ENCODE measurements at places on chromosomes 6 and 20.

GRCh38 chr6:54920628-54921027 is 74.1 kb downstream of the FAM83B start:
- DNase-seq, result no peak

- no peak for DNase-seq
Measured at GRCh38 chr20:47389867-47390347, 33.4 kb upstream of the ZMYND8 start.

DNA sequence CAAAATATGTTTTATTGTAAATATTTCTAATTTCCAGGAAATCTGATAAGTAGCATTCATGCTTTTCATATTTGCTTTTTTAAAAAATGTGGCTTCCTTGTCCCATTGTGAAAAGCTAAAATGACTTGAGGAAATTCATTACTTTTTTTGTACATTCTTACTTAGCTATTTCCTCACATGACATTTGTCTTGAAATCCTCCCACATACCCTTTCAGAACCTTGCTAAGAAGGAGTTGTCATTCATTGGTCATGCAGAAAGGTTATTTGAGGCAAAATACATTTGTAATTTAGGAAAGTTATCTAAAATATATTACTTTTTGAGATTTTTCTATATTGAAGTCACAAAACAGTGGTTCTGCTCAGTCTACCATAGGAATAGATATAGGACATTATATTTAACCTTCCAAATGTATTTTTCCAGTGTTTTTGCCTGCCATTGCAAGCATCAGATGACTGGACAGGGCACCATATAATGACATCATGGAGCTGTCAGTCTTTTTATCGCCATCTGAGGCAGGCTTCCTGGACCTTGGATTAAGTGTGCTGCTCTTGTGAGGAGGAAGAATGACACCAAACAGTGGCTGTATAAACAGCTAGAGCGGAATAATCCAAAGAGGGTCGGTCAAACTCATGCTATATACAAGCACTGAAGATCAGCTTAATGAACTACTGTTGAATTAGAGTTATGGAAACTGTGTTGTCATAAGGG is 109.4 kb upstream of the HCRTR2 start:
- no peak for DNase-seq

DNA sequence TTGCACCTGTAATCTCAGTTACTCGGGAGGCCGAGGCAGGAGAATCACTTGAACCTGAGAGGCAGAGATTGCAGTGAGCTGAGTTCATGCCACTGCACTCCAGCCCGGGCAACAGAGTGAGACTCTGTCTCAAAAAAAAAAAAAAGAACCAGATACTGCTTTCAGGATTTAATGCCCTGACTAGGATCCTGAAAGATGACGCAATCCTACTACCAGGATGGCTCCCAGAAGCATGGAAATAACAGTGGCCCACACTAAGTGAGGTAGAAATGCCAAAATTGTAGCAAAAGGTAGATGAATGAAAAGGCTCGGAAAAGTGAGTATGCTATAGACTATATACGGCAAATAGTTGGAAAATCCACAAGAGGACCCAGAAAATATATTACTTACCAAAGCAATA is 23.8 kb upstream of the KHDC1 start:
- no peak for DNase-seq

DNA sequence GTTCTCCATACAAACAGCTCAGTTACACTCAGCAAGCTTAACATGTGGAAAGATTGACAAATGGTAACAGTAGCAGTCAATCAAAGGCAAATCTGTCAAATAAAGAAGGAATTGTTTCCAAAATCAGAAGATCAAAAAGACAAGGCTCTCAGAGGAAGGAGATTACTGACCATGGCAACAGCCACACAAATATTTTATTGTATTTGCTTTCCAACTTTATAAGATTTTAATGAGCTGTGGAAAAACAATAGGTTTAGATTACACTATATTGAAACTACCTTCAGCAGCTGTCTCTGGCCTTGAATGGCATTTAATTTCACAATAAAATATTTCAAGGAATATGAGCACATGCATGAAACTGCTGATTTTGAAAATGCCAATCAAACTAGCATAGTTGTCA is 1143.9 kb upstream of the GJE1 start:
- DNase-seq, result no peak

DNA sequence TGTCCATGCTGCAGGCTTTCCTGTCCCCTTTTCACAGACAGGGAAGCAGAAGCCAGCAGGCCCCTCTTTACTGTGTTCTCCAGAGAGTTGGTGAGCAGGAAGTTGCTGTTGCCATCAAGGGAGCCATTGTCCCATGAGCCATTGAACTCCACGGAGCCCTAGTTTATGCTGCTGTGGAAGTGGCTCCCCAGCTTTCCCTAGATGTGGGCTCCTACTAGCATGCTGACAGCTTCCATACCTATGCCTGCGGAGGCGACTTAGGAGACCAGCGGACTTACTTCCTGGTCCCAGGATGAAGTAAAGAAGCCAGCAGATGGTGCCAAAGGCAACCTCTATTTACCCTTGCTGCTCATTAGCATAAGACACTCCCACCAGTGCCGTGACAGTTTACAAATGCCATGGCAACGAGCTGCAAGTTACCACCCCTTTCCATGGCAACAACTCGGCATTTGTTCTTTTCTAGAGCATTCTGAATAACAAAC is 30.8 kb upstream of the FKBP1A start:
- DNase-seq, result no peak

DNA sequence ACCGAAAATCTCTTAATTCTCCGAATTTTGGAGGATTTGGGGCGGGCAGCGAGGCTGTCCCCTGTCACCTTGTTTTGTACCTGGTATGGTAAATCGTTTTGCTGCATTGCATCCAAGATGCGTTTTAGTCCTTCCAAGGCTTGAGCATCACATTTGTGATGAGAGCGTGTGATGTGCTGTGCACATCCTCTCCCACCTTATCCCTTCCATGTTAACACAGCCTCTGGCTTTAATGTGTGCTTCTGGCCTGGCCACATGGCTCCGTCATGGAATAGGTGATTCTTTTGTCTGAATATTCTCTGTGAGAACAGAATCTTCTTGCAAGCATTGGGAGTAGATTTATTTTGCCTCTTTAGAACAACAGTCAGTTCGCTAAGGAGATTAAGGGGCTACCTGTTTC is 763 bp downstream of the TMEM14A start:
- DNase-seq, result no peak

DNA sequence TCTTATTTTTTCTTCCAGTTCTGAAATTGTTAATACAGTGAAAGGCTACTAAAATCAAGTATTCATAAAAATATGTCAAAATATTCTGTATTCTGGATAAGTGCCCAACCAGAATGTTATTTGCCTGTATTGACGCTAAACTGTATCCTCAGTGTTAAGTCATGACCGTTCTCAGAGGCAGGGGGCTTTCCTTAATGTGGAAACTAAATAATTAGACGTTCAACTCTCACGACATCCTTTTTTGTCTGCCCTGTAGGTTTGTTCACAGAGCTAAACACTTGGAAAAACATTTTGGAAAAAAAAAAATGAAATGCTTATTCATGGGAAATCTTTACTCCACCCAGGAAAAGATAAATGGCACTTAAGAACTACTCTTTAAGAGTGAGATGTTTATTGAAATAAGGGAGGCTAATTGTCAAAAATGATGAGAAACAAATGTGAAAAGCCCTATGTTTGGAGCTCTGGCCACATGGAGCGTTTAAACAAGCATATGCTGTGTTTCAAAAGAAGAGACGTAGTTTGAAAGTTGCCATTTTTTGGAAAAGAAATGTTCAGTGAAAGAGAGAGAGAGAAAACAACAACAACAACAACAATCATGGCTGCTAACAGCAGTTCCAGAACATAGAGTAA is 453.1 kb upstream of the MARCKS start:
- no peak for DNase-seq

All from activated CD4-positive, CD25-positive, alpha-beta regulatory T cell (primary cell).